Aortic smooth muscle cell (primary cell): ENCODE measurements at places on chromosomes 12 and 14. TPM values are rescaled to one million over a fixed set of nuclear protein-coding genes. Genes with fewer than 3 reads are reported as not detected.

MYF6 gene
- not detected in 2 replicates for total RNA-seq

KRT6C gene
- total RNA-seq = not detected in 2 replicates

CCDC177 gene
- not detected in 2 replicates for total RNA-seq

SDS gene
- 0.13 TPM in 1 of 2 replicates, not detected in the other for total RNA-seq

RERGL gene
- total RNA-seq = 1.2 and 3.1 TPM in 2 replicates

CYP46A1 gene
- total RNA-seq = 0.19 and 0.26 TPM in 2 replicates

GPRC5D gene
- total RNA-seq = 0.25 TPM in 1 of 2 replicates, not detected in the other

CCDC198 gene
- total RNA-seq = under 0.01 and 0.53 TPM in 2 replicates

DHH gene
- total RNA-seq = under 0.01 and 0.06 TPM in 2 replicates

DIP2B gene
- total RNA-seq = 13.6 and 19.6 TPM in 2 replicates

ACOT2 gene
- 25.9 and 29.3 TPM in 2 replicates for total RNA-seq

SETD1B gene
- 2.4 and 4.1 TPM in 2 replicates for total RNA-seq
